ENCODE measurements at places on chromosomes 4 and X. TPM values are rescaled to one million over a fixed set of nuclear protein-coding genes. Genes with fewer than 3 reads are reported as not detected.

POLA1 gene
- 11.3 TPM for total RNA-seq

BMX gene
- not detected for total RNA-seq

RPA4 gene
- not detected for total RNA-seq

USP11 gene
- 16.0 TPM for total RNA-seq

CFAP99 gene
- not detected for total RNA-seq

HEPH gene
- total RNA-seq, result 0.42 TPM

SFRP2 gene
- 0.52 TPM for total RNA-seq

SCD5 gene
- total RNA-seq, result 2.9 TPM

WDR44 gene
- 6.3 TPM for total RNA-seq

HSPA4L gene
- 3.9 TPM for total RNA-seq

Measured in MG63 (cell line).